Effector memory CD8-positive, alpha-beta T cell (primary cell): ENCODE measurements at places on chromosomes 2 and 18.

DNA sequence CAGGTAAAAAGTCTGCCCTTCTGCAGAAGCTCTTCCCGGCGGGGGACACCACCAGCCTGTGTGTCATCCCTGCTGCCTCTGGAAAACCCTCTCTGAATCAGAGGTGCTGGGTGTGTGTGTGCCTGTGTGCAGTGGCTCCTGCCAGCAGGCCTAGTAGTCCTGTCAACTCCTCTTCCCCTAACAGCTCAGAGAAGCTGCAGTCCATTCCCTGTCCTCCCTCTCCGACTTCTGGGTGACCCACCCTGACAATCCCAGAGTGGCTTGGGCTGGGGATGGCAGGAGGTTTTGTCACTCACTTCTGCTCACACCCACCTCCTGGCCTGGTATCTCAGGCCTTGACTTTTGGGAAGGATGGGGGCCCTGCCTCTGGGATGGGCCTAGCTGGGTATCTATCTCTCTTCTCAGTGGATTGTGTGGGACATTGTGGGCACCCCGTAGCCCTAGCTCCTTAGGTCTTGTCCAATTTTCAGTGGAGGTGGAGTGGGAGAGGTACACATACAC is 2.3 kb downstream of the WNT10A start:
- no peak for DNase-seq

DNA sequence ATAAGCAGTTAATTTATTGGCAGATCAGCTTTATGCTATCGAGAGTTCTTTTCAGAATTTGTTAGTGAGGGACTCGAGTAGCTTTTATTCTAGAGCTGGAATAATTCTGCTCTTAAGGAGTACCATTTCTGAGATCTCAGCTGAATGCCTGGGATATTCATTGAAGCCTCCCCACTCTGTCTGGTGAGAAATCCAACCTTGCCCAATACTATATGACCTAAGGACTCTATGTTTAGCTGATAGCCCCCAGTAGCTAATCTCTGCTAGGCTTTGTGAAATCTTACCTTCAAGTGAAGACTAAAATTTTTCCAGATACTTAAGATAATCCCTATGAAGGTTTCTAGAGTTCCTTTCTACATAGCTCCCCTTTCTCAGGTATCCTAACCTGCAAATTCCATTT is 261.4 kb downstream of the SETBP1 start:
- DNase-seq = no peak

DNA sequence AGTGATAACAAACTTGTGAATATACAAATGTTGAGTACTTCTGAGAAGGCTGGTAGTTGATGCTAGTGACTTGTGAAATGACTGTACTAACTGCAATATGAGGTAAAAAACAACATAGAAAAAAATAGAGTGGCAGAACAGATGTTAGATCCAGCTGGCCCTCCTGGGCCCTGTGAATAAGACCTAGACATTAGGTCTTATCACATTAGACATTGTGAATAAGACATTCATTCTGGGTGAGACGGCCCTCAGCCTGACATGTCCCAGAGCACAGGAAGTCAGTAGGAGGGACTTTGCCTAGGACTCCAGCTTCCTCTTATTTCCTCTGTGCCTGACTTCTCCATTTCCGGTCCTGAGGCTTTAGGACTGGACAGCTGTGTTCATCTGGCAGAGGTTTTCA is 22.9 kb downstream of the DOK1 start:
- DNase-seq = no peak

- DNase-seq = no peak
Measured at GRCh38 chr2:72178551-72178950, 30.9 kb upstream of the CYP26B1 start.

DNA sequence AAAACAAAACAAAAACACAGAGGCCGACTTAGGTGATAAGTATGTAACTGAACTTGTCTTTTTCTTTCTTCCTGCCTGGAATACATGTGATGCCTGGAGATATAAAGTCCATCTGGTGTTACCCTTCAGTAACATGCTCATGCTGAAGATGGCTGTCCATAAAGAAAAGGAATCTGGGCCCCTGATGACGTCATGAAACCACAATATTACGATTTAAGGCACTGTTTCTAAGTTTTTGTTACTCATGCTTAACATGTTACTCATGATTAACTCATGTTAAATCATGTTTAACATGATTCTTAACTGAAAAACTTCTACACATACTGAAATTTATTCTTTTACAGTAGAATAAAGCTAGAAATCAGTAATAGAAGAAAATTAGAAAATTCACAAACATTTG is 49.0 kb downstream of the STRADB start:
- DNase-seq = no peak

- no peak for DNase-seq
Measured at GRCh38 chr2:160354677-160355076, 138.9 kb downstream of the RBMS1 start.

GRCh38 chr2:193141-193671 is 70.6 kb downstream of the SH3YL1 start:
- peak; percentile 60 for DNase-seq

DNA sequence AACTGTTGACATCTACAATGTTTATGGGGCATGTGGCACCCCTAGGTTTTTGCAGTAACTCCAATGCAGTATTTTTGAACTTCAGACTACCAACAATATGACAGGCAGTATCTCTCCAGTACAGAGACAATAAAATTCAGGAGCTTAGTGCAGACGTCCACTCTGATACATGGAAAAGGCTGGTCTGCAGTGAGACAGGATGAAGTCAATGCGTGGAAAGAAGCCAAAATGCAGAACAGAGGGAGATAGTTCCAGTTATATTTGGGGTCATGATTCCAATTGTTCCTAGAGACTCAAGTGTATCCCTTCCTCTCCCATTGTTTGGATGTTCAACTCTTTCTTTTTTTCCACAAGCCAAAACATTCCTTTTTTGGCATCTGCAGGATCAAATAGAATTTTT is 18.7 kb upstream of the SMAD2 start:
- DNase-seq = no peak

- DNase-seq = no peak
Measured at GRCh38 chr2:197239434-197239833, 71.1 kb downstream of the ANKRD44 start.

- no peak for DNase-seq
Measured at GRCh38 chr2:85887566-85888019, 1.2 kb downstream of the ST3GAL5 start.

- no peak for DNase-seq
Measured at GRCh38 chr2:108575132-108575966, 41.1 kb downstream of the LIMS1 start.

GRCh38 chr2:96964221-96964905 is 22.0 kb downstream of the FAM178B start:
- no peak for DNase-seq

GRCh38 chr2:173830170-173830569 is 135.0 kb downstream of the SP3 start:
- DNase-seq = no peak

DNA sequence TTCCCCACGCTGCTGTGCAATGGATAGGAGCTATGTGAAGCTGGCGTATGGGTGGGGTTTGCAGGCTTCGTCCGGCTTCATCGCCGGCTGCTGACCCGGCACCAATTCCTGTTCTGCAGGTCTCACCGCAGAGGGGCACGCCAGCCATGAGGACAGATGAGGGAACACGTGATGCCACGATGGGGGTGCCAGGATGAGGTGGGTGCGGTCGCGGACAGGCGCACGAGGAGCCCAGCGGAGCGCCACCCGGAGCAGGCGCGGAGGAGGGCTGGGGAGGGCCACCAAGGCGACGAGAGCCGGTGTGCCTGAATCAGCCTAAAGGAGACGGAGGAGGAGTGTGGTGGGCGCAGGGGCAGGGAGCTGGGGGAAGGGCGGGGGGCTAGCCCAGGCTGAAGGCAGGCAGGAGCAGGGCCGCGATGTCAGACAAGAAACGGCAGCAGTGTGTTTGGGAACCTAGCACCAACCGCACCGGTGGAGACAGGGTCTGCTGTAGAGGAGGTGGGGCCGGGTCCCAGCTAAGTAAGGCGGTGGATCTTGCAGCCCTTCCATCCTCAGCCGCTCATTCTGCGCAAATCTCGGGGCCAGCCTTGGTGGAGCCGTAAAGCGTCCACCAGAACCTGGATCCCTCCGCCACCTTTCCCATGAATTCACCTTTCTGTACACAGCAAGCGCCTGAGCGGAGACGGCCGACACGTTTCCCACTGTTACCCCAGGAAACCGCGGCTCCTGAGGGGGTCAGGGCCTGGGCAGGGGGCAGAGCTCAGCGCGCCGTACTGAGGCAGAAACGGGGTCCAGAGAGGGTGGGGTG is 17.0 kb upstream of the CD8A start:
- DNase-seq = peak; percentile 70

- no peak for DNase-seq
Measured at GRCh38 chr2:171095014-171095582, 65.6 kb downstream of the TLK1 start.

- no peak for DNase-seq
Measured at GRCh38 chr2:160434254-160434948, 59.2 kb downstream of the RBMS1 start.

- DNase-seq = no peak
Measured at GRCh38 chr2:115083225-115083624, 640.8 kb downstream of the DPP10 start.

GRCh38 chr2:133986881-133987795 is 266.7 kb upstream of the MGAT5 start:
- DNase-seq = no peak

DNA sequence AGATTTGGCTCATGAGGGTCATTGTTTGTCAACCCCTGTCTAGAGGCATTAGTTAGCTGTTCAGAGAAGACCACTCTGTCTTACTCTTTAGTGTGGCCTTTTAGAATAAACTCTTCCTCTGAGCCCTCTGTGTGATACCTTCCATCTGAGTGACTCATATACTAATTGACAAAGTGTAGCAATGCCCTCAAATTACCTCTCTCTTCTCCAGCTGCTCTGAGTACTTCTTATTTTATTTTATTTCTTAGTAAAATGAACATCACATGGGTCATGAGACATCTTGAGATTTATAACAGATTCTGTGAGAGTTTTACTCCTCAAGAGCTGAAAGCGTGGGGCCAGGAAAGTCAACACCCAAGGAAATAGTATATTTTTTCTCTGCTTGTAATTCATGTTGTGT is 67.4 kb downstream of the KCTD18 start:
- DNase-seq = no peak

DNA sequence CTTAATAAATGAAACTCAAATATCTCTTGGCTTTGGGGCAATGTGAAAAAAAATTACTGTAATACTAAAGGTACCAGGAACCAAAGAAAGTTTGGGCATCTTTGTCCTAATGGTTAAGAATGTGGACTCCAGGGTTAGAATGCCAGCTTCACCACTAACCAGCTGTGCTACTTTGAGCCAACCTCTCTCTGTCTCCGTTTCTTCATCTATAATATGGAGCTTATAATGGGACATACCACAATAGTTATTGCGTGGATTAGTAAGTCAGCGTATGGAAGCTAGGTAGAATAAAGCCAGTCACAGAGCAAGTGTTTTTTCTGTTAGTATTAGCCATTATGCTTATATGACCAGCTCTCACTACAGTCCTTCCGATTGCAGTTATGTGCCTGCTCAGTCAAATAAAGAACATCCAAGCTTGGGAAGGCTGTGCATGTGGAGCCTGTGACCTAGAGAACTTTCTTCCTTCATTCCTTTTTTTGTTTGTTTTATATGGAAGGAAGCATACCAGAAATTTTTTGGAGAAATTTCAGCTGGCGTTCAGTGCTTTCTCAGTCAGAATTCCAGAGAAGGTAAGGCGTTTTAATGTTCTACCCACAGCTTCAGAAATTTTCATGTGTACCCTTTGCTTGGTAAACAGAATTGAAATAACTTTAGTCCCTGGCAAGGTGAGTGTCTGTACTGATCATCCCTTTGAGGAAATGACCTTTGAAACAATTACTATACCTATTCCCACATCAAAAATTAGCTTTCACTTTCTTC is 114.0 kb upstream of the RND3 start:
- DNase-seq = no peak

DNA sequence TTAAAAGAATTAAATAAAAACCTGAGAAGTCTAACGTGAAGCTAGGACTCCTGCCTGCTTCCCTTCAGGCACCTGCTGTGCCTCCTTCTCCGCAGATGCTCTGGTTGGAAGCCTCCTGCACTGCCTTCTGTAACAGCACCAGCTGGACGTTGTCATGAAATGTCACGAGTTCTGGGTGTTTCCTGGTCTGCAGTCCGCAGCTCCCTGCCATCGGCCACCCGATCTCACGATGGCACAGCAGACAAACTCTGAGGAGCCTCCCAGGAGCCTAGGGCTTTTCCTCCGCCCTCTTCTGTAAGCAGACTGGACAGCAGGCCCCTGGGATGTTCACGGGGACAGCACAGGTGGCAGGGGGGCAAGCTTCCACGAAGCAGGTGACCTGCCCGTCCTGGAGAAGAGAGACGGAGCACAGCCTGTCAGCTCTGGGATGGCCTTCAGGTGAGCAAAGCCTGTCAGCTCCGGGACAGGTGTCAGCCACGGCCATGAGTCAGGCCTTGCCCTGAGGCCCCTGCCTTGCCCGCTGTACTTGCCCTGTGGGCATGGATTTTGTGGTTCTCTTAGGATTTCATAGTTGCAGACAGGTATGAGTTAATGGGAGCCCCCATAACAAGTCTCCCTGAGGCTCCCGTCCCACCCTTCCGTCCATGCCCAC is 110.3 kb downstream of the PXDN start:
- DNase-seq = no peak

DNA sequence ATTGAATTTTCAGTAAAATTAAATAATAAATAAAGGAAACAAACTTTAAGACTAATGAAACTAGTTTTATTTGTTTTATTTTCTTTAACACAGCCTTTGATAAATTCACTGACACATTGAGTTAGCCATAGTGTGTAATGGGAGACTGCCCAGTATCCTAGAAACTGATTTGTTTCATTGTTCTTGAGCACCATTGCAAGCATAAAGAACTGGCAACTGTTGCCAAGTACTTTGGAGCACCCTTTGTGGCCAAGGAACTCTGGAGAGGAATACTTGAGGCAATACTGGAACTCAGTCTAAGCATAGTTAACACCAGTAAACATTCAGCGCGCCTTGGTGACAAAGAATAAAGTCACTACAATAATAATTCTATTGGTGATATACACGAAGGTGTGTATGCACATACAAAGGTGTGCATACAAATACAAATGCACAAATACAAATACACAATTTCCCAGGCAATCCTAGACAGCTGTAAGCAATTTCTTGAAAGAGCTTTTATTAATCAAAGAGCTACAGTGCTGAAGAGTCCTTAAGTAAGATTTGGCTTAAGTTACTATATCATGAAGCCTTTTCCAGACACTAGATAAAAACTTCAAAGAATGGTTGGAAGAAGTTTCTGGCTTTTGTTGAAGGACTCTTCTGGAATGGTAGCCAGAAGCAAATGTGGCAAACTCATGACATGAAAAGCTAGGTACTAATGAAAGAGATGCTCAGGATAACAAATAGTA is 1371.2 kb downstream of the LRP1B start:
- DNase-seq = no peak

DNA sequence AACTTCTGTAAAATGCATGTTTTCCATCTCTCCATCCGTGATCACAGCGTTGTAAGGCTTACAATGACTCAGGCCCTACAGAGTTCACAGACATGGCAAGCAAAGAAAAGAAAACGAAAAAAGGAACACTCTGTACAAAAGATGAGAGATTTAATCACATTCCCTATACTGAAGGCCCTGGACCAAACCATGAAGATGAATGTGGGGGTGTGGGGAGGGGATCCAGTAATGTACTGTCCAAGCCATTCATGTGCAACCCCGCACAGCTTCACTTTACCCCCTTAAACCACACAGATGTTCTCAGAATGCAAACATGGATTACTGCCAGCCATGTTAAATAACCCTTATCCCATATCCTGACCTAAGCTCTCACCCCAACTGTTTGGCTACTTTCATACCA is 391.1 kb downstream of the NCKAP5 start:
- DNase-seq = no peak
